Activated T-cell treated with anti-CD3 and anti-CD28 coated beads for 1 hour (primary cell): ENCODE measurements at places on chromosomes 3 and 15.

- DNase-seq, result no peak
These were observed 60.6 kb downstream of the ZNF280D start for GRCh38 chr15:56672721-56673120.

GRCh38 chr3:94185753-94186152, 122.9 kb downstream of the NSUN3 start:
- DNase-seq, result no peak

DNA sequence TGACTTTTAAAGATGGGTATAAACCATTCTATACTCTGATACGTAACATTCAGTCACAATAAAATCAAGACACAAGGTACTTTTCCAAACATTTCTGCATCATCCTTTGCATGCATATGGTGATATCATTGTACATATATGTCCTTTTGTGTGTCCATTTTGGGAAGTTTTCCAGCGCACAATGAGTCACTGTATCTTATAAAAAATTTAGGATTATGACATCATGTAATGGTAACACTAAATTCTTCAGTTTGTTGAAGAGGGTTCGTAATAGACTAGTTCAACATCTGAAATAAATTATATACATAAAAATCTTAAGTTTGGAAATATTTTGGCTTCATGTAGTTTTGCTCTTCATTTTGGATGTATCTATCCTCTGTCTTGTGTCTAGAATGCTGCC, 480.9 kb downstream of the ROBO1 start:
- DNase-seq, result no peak

- DNase-seq, result no peak
These were observed 40.7 kb downstream of the CNOT10 start for GRCh38 chr3:32725721-32726120.

DNA sequence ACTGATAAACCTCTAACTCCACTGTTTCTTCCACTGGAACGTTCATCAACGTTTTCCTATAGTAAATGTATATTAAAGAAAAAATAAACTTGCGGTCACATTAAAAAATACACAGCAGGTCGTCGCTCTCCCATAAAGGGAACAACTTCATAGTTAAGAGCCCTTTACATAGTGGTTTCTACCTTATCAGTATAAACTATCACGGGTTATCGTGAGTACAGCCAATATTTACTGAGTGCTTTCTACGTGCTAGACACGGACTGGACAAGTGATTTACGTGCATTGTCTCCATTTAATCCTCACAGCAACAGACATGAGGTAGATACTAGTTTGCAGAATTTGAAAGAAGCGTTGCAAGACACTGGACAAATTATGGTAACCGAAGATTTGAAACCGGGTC, 964 bp upstream of the TASOR start:
- no peak for DNase-seq

DNA sequence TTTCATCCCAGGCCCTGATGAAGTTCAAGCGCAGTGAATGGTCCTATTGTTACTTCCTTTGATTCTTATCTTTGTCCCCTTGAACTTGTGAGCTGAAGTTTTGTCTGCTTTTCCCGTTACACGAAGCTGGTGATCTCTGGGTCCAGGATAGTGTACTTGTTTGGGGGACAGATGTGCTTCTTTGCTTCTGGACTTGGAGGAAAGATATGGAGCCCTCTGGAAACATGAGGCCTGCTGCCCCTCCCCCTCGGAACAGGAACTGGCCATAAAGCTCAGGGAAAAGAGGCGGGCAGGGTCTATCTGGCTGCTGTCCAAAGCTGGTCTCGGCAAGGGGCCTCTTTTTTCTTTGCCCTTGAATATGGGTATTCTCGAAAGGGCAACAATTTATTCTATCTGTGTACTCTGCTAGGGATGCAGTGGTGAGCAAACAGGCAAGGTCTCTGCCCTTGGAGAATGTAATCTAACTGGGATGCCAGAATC, 47.6 kb downstream of the IDH2 start:
- no peak for DNase-seq

- DNase-seq, result no peak
These were observed 276.6 kb upstream of the THBS1 start for GRCh38 chr15:39304201-39304841.

DNA sequence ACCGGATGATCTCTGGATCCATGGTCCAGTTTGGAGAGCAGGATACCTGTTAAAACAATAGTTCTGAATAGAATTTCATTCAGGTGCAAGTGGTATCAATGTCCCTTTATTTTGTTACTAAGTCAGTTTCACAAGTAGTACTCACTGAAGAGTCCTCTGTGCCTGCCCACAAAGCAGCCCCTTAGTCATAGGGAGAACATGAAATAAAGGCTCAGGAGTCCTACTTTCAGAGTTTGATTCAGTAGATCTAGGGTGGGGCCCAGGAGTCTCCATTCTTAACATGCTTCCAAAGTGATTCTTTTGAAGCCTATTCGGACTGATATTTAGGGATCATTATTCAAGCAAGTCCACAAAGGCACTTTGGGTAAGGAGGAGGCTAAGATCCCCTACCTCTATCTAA, 79.8 kb upstream of the ACKR4 start:
- no peak for DNase-seq

- DNase-seq, result no peak
These were observed 851 bp downstream of the AP2M1 start for GRCh38 chr3:184175506-184175905.

DNA sequence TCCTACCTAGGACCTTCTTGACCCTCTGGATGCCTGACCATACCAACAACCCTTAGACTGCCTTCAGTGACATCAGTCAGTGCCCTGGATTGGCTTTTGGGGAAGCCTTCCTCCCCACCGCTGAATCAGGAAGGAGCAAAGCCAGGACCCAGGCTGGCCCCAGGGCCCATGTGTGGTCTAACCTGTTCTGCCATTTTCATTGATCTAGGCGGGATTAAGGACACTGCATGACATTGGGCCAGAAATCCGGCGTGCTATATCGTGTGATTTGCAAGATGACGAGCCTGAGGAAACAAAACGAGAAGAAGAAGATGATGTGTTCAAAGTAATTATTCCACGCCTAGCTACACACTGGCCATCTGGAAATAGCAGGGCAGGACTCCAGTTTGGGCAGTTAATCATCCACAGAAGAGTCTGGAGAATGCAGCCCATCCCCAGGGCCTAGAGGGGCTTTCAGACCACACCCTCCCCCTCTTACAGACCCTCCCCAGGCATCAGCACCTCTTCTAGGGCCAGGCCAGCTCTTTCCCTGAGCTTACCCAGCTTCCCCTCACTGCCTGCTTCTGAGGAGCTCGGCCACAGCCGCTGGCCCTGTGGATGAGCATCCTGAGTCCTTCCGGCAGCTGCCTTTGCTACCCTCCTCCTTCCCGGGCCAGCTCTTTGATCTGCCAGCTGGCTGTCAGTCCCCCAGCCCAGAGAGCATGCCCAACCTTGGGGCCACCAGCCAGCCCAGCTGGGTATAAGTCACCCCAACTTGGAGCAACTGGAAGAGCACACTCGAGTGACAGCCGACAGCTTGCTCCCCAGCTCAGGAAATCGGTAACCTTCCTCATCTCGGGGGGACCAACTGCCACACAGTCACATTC, 45.9 kb downstream of the CHDH start:
- DNase-seq, result no peak

- DNase-seq, result no peak
These were observed 97.7 kb downstream of the CD47 start for GRCh38 chr3:107992976-107993684.

DNA sequence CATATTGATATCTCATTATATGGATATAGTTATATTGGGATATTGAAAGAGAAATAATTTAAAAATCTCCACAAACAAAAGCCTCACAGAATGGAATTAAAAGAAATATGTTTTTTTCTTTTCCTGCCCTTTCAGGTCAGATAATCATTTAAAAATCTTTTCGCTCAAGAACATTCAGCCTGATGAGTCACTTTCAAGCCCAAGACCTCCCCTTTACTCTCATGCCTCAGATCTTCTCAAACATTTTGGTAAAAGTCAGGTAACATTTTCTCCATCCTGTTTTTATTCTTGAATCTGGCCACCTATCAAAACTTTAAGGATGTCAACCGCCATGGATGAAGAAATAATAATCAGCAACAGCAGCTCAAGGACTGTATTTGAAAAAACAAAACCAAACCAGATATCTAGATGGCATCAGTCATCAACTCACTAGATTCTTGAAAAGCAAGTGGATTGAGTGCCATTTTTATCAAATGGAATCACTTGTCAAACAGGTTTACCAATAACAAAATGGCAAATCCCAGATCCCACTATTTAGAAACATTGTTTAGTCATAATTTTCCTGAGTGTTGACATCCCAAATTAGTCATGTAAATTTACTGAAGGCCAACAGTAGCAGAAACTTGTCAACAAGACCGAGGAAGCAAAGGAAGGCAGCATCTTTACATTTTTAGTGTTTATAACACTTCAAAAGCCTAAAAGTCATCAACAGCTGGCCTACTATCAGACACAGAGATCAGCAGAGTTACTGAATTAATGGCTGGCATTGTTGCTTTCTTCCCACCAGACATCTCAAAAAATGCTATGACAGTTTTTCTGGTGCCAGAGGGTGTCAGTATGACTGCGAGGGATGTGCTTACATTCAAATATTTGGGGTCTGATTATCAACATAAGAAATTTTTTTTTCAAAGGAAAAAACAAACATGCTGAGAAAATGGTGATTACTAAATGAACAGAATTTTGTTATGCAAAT, 444.7 kb downstream of the MAGI1 start:
- DNase-seq, result no peak

GRCh38 chr3:134004841-134005240, 24.9 kb downstream of the SLCO2A1 start:
- DNase-seq, result no peak

DNA sequence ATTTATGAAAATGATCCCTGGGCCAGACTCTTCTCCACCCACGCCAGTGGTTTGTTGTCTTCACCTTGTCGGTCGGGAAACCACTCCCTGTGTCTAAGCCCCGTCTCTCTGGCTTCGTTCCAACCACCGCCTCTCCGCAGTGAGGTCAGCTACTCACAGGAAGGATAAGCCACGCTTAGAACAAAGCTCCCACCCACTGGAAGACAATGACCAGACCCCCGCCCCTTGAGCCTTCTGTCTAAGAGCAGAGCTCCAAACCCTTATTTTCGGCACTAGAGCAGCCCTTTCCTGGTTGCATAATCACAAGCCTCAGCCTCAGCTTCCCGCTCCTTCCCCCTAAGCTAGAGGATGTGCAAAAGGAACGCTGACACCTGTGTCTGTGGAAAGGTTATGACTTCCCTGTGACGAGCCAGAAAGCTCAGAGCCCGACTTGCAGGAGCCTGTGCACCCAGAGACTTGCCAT, 114.9 kb upstream of the MEF2A start:
- DNase-seq, result peak; percentile 50

DNA sequence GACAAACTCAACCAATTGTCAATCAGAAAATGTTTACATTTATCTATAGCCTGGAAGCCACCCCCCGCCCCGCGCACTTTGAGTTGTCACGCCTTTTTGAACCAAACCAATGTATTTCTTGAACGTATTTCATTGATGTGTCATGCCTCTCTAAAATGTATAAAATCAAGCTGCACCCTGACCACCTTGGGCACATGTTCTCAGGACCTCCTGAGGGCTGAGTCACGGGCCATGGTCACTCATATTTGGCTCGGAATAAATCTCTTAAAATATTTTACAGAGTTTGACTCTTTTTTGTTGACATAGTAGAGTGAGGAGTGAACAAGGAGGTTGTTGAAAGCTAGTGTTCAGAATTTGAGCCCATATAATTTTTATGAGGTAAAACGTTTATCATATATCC, 6.5 kb downstream of the MCTP2 start:
- DNase-seq, result no peak

- peak; percentile 29 for DNase-seq
These were observed 35.9 kb downstream of the SATB1 start for GRCh38 chr3:18389108-18389733.

DNA sequence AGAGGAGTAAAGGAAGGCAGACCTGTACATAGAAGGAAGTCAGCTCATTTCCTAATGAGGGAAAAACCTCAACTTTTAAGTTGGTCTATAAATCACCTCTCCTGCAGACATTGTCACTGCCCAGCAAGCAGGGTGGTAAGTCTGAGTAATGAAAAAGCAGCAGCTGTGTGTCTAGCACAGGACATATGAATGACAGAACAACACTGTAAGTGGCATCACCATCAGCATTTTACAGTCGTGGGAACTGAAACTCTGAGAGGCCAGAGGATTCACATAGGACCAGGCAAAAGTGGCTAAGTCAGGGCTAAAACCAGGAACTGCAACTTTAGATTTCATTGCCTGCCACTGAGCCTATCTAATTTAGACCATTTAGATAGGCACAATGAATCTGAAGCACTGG, 235.6 kb downstream of the CLSTN2 start:
- DNase-seq, result no peak

DNA sequence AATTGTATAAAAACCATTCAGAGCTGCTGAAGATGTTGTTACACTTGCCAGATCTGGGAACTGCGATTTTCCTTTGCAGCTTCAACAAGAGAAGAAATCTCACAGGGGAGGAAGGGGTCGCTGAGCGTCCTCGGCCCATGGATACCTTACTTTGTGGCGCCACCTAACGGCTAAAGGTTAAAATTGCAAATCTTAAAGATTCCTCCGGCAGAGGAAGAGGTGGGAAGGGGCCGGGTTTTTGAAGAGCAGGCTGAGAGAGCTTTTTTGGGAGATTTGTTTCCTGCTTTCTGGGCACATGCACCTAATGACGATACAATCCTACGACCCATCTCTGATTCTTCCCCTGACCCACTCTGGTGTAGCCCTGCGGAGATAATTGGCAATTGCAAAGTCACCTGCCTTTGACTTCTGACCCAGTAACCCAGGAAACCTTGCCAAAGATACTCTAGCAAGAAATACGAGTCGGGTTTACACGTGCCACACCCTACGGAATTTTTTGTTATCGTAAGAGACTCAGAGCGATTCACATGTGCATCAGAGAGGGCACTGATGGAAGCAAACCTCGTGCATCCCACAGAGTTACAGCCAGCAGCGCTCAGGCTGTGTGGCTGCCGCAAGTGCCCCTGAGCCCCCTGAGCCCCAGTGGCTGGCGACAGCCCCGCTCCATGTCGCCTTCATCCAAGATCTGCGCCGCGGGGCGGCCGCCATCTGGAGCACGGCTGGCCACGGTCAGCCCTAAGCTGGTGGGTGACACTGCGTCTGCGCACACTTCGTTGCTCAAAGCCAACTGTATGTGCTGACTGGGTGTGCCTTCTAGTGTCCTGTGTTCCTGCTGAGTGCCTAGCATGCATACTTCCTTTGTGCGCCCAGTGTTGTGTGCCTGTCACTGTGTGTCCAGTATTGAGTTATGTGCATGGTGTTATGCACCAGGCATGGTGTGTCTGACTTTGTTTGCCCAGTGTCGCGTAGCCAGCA, 55.2 kb upstream of the CHRNA7 start:
- DNase-seq, result peak; percentile 16

DNA sequence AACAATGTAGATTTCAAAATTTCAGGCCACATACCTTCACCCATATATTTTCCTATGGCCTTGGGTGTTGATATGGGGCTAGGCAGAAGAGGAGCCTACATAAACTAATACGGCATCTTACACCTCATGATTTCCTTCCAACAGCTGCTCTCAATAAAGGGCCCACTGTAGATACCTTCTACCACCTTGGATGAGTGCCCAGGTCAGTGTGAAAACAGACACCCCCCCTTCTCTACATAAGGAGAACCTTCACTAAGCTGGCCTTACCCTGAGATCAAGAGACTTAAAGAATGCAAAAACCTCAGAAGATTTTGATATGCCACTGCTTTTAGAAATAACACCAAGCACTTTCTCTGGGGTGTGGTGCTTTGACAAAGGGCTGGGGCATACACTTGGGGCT, 42.7 kb downstream of the SH3BP5 start:
- DNase-seq, result no peak

GRCh38 chr3:48038971-48039481, 22.8 kb upstream of the MAP4 start:
- no peak for DNase-seq

- DNase-seq, result no peak
These were observed 19.9 kb downstream of the EEFSEC start for GRCh38 chr3:128173200-128173599.
